ENCODE measurements at places on chromosomes 12 and 14.

DNA sequence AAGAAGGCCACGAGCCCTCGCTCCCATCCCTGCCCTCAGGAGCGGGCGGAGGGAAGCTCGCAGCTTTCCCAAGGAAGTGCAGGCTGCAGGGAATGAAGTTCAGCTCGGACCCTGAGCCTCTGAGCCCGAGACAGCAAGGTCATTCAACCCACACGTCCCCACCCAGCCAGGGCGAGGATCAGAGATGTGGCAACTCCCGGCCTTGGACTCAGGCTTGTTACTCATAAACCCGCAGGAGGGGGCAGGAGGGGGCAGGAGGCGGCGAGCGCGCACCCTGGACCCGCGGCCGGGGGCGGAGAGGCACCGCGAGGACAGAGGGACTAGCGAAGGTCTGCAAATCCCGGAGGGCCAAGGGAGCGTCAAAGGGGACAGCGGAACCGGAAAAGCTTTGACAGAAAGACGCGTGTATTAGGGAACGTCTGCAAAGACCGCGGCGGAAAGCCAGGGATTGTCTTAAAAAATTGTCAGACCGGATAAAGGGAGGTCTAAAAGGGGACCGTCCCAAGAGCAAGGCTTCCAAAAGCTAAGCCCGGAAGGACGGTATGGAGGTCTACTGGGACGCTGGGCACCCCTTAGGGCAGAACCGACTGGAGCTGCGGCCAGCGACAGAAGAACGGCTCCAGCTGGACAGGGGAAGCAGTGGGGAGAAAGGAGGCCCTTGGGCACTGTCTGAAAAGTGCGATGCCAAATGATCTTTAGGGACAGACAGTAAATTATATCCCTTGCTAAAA, 611 bp upstream of the DCAF11 start:
- DNase-seq = peak; percentile 77

DNA sequence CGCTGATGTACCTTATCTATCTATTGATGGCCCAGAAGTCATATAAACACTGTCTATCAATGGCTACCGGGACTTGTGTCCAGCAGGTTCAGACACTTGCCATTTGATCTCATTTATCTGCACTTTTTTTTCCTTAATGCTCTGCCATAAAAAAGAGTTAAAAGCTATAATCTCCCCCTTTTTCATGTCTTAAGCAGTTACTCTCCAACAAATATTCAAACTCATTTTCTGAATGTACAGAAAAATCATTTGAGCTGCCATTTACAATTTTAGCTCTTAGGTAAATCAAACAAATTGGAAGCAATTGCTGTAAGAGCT, 101.4 kb downstream of the SLC8A3 start:
- DNase-seq = no peak

DNA sequence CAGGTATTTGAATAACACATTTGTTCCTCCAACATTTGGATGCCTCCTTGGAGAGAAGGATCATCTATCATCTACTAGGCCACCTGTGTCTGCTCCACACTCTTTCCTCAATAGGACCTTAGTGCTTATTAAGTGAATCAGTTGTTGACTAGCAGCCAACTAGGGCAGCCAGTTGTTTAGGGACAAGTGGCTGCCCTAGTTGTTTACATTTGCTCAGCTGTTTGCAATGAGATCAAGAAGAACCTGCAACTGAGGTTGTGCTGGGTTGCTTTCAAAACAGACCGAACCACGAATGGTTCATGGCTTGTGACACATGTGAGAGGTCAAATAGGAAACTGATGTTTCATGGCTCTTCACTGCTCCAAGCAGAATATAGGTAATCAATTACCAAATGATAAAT, 53.8 kb downstream of the TMCC3 start:
- DNase-seq = no peak

- DNase-seq = no peak
Observed at GRCh38 chr14:49955024-49955423, 62.1 kb downstream of the ARF6 start.

GRCh38 chr14:99157676-99158075, 114.3 kb downstream of the BCL11B start:
- no peak for DNase-seq

DNA sequence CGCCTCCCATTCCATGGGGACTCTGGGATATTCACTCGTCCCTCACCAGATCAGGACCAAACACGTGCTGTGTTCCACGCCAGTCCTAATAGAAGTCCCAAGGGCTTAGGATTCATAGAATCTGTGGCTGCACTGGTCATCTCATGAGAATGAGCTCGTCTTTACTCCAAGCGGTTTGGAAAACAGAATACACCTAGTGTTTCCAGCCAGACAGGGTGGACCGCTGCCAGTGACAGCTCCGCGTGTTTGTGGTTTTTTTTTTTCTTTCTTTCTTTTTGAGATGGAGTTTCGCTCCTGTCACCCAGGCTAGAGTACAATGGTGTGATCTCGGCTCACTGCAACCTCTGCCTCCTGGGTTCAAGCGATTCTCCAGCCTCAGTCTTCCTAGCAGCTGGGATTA, 75.1 kb downstream of the GLT1D1 start:
- no peak for DNase-seq

GRCh38 chr12:54371328-54372112, 7.2 kb upstream of the GPR84 start:
- DNase-seq = no peak

GRCh38 chr14:36450550-36450949, 69.5 kb downstream of the NKX2-1 start:
- no peak for DNase-seq

DNA sequence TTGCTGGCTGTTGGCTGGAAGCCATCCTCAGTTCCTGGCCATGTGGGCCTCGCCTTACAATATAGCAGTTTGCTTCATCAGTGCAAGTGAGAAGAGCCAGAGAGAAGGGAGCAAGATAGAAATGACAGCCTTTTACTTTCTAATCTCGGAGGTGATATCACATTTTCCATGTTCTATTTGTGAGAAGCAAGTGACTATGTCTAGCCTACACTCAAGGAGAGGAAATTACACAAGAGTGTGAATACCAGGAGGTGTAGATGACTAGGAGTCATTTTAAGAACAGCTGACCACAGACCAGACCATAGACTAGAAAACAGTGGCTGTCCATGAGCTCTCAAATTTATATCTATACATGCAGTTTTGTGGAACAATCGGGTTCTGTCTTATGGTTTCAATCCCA, 163.0 kb upstream of the NRXN3 start:
- DNase-seq = no peak

DNA sequence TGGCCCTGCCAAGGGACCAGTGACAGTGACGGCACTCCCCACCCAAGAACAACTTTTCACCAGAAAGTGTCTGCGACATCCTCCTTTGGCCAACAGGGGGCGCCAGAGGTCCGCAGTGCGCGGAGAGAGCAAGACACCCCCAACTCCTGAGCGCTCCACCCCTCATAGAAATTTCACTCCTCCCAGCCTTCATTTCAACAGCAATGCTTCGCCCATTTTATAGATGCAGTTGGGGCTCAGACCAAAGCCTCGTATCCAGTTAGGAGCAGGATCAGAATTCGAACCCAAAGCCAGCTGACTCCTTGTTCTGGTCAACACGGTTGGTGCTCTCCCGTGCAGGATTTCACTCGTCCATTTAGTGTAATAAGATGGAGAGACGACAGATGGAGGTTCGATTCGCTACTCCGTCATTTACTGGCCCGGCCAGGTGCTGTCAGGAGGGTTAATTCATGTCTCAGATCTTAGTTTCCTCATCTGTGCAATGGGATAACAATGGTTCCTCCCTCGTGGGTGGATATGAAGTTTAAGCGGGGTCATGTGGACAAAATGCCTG, 2.4 kb upstream of the POP5 start:
- peak; percentile 70 for DNase-seq

DNA sequence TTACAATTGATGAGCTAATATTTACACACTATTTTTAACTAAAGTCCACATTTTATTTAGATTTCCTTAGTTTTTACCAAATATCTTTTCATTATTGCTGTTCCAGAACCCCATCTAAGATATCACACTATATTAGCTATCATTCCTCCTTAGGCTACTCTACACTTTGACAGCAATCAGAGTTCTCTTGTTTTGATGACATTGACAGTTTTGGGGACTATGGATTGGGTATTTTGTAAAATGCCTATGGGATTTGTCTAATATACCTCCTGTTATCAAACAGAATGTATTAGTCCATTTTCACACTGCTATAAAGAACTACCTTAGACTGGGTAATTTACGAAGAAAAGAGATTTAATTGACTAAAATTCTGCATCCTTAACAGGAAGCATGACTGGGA, 489.1 kb downstream of the FOXG1 start:
- DNase-seq = no peak

GRCh38 chr14:66351310-66351709, 134.9 kb upstream of the CCDC196 start:
- DNase-seq = no peak

DNA sequence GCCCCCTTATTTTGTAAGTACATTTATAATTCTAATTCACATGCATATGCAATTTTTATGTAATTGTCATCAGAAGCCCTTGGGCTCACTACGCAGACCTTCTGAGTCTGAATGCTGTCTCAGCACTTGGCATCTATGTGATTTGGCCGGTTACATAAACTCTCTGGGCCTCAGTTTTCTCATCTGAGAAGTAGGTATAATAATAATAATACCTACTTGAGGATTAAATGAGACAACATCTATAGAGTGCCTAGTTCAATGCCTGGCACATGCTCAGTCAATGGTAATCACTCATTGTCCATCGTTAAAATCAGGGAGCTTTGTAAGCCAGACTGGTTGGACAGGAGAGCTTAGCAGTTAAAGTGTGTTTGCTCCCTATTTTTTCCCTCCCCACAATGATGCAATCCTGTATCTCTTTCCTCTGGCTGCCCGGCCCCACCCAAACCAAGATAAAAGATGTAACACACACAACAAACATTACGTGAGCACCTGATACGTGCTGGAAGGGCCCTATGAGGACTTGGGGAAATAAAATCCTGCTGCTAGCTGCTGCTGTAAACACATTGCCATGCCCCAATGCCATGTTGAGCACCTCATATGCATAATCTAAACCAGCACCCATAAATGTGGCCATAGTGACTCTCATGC, 235.0 kb downstream of the CRADD start:
- DNase-seq = no peak

DNA sequence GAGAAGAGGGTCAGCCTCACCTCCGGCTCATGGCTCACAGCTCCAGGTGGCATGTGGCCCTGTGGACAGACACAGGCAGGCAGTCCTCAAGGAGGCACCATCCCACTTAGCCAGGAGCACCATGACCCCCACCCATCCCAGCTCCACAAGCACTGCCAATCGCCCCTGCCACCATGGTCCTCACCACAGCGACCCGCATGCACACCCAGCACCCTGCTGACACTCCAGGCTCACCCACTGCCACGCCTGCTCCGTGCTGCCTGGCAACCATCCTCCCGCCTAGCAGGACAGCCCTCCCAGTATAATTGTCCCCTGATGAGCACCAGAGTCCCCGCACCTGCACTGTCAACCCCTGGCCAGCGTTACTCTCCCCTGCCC, 50.9 kb downstream of the TRPV4 start:
- no peak for DNase-seq

DNA sequence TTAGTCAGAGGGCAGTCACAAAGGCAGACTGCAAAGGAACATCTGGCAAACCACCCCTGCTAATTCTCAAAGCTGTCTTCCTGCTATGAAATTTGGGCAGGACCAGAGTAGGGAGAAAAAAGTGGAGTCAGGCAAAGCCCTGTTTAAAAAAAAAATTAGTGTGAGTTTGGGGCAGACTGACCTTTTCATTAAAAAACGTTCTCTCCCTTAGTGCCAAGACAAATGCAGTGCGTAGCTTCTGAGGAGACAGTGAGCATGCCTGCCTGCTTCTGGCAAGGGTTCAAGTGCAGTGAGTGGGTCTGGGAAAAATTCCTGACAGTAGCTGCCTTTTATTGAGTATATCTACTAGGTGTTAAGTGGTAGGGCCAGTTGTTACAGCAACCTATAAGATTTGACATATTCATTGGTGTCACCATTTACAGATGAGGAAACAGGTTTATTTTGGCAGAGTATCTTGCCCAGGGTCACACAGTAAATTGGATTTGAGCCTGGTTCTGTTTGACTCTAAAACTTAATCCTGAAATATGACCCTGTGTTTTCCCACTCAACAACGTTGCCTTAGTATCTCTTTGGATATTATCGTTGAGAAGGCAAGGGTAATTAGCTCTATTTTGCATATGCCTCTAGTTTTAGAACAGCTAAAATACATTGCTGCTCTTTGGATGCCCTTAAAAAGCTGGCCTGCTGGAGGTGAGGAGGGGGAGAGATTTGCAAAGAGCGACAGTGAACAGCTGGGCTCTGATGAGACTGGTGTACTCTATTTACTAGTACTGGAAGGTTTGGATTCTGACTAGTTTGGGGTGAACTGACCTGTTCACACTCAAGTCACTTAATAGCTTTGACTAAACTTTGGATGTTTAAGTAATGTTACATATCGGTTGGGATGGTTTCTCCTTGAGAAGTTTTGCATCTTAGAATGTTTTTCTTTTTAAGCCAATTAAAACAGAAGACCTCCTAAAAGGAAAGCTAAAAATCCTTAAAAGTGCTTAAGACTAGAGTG, 72.8 kb downstream of the PAPOLA start:
- DNase-seq = no peak

GRCh38 chr12:68972595-68972994, 39.6 kb upstream of the CPM start:
- DNase-seq = no peak

DNA sequence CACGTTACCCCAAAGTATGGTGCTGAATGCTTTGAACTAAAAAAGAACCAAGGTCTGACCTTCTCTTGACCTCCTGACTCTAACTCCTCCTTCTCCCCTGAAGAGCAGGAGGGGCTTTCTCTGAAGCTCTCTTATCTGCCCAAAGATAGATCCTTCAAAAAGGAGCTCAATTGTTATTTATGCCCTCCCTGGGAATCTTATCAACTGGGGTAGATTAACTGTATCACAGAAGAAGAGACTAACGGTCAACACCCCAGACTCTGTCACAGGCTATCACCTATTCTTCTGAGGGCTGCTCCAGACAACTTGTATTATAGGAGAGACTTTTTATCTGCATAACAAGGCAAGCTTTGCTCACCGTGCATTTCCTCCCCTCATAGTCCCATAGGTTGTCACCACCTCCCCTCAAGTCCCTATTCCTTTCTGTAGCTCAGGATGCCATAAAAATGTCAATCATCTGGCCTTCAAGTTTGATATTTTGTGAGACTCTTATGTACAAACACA, 86.6 kb downstream of the PAPLN start:
- DNase-seq = no peak

DNA sequence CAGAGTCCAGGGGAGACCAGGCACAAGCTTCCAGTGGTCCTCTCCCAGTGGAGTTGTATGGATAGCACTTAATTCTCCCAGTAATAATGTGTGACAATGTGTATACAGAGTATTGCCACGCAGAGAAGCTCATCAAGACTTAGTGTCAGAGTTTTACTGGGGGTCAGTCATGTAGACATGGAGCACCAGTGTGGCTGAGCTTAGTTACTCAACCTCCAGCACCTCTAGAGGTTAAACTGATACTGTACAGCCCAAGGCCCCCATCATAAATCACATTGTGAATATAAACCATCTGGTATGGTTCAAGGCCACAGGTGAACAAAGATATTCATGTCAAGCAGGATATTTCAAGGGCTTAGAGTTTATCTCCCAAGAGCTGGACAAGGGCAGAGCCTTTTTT, 378.1 kb upstream of the TMPO start:
- no peak for DNase-seq

GRCh38 chr12:57718641-57719528, 19.7 kb downstream of the AGAP2 start:
- no peak for DNase-seq

GRCh38 chr12:102533483-102534215, 53.3 kb upstream of the IGF1 start:
- no peak for DNase-seq
